ENCODE measurements at places on chromosomes 4 and X. TPM values are rescaled to one million over a fixed set of nuclear protein-coding genes. Genes with fewer than 3 reads are reported as not detected.

The SCRG1 gene
- polyA plus RNA-seq: 0.20 TPM

The SOWAHB gene
- 1.9 TPM for polyA plus RNA-seq

The DGAT2L6 gene
- polyA plus RNA-seq: not detected

The SERPINA7 gene
- polyA plus RNA-seq: not detected

The MID1 gene
- 5.2 TPM for polyA plus RNA-seq

The TGIF2LX gene
- not detected for polyA plus RNA-seq

The ZBTB49 gene
- 3.5 TPM for polyA plus RNA-seq

The TLR10 gene
- polyA plus RNA-seq: 0.73 TPM

The ARHGEF38 gene
- polyA plus RNA-seq: 2.0 TPM

The RGS12 gene
- 15.4 TPM for polyA plus RNA-seq

The GRID2 gene
- polyA plus RNA-seq: not detected

The ASB5 gene
- polyA plus RNA-seq: 0.08 TPM

The PITX2 gene
- not detected for polyA plus RNA-seq

The FAM184B gene
- 0.10 TPM for polyA plus RNA-seq

The XKRX gene
- 1.6 TPM for polyA plus RNA-seq

The HMGN5 gene
- polyA plus RNA-seq: 5.7 TPM

The KCTD8 gene
- polyA plus RNA-seq: 0.14 TPM

The HTN1 gene
- polyA plus RNA-seq: not detected

The PIR gene
- 12.8 TPM for polyA plus RNA-seq

The SPANXN3 gene
- polyA plus RNA-seq: not detected

The HSPA4L gene
- polyA plus RNA-seq: 0.91 TPM

The TIMM17B gene
- 67.4 TPM for polyA plus RNA-seq

The CORIN gene
- 0.15 TPM for polyA plus RNA-seq

The HERC6 gene
- 7.9 TPM for polyA plus RNA-seq

The UCP1 gene
- 0.03 TPM for polyA plus RNA-seq

The FAM200B gene
- polyA plus RNA-seq: 27.1 TPM

The BMP15 gene
- polyA plus RNA-seq: not detected

The RADX gene
- polyA plus RNA-seq: 2.6 TPM

The NOP14 gene
- polyA plus RNA-seq: 18.9 TPM

The NSG1 gene
- polyA plus RNA-seq: 0.39 TPM

The FHL1 gene
- 90.5 TPM for polyA plus RNA-seq

The FHDC1 gene
- 4.3 TPM for polyA plus RNA-seq

The VSIG4 gene
- 82.2 TPM for polyA plus RNA-seq

The SFRP2 gene
- polyA plus RNA-seq: 0.68 TPM

The SHROOM2 gene
- polyA plus RNA-seq: 3.9 TPM

The SPANXN2 gene
- polyA plus RNA-seq: not detected

The GSX2 gene
- not detected for polyA plus RNA-seq

The MFAP3L gene
- 1.4 TPM for polyA plus RNA-seq

The COL4A6 gene
- 0.57 TPM for polyA plus RNA-seq

The GRIA3 gene
- polyA plus RNA-seq: 0.22 TPM

The SMPX gene
- polyA plus RNA-seq: 0.08 TPM

The DCUN1D4 gene
- 8.8 TPM for polyA plus RNA-seq

The UNC5C gene
- polyA plus RNA-seq: 0.68 TPM

The PDK3 gene
- 7.8 TPM for polyA plus RNA-seq

The PPP2R2C gene
- polyA plus RNA-seq: 0.04 TPM

The PRICKLE3 gene
- 7.6 TPM for polyA plus RNA-seq

The BANK1 gene
- polyA plus RNA-seq: 7.5 TPM

The SLC49A3 gene
- polyA plus RNA-seq: 20.2 TPM

The JCHAIN gene
- 91.8 TPM for polyA plus RNA-seq

The IDH3G gene
- polyA plus RNA-seq: 51.0 TPM

The PAPSS1 gene
- polyA plus RNA-seq: 59.9 TPM

The SNCA gene
- polyA plus RNA-seq: 12.5 TPM

Measured in lung (tissue), 17 donors.